ENCODE measurements at places on chromosomes 7 and 10. TPM values are rescaled to one million over a fixed set of nuclear protein-coding genes. Genes with fewer than 3 reads are reported as not detected.

- H3K4me3 ChIP-seq = no peak overlapping the region
- H3K36me3 ChIP-seq = no peaks in the 10 kb centered on the region
- H3K27ac ChIP-seq = no peak overlapping the region
- H3K27me3 ChIP-seq = peaks cover 17% of the 10 kb centered on the region
- H3K4me1 ChIP-seq = no peaks in the 10 kb centered on the region
Measured at GRCh38 chr7:35232994-35233393, 20.9 kb downstream of the TBX20 start.

DNA sequence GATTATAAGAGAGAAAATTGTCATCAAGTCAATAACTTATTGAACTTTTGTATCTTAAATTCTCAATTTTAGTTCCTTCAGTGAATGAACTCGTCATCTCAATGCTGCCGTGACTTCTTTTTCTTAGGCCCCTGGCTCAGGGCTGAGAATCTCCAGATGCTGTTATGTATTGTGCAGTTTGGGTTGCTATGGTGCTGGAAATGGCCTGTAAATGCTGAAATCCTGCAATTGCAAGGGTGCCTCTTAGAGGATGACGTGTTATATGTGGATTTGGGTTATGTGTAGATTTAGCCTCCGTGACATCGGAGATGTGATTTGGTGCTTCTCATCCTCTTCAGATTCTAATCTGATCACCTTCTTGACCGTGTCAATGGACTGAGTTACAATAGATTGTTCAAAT is 55.7 kb upstream of the ZRANB1 start:
- H3K4me3 ChIP-seq = no peak overlapping the region
- no peak overlapping the region for H3K27ac ChIP-seq
- H3K4me1 ChIP-seq = no peaks in the 10 kb centered on the region
- H3K36me3 ChIP-seq = no peaks in the 10 kb centered on the region
- no peaks in the 10 kb centered on the region for H3K27me3 ChIP-seq

Gene INMT
- not detected for total RNA-seq

Gene BMPER
- total RNA-seq = not detected

- no peaks in the 10 kb centered on the region for H3K27me3 ChIP-seq
- peaks cover 12% of the 10 kb centered on the region for H3K36me3 ChIP-seq
- DNase-seq = no peak
- no peak overlapping the region for H3K4me3 ChIP-seq
- peaks cover 27% of the 10 kb centered on the region for H3K4me1 ChIP-seq
Measured at GRCh38 chr7:157271991-157272324, 64.8 kb upstream of the DNAJB6 start.

Gene CYP2W1
- total RNA-seq = not detected

DNA sequence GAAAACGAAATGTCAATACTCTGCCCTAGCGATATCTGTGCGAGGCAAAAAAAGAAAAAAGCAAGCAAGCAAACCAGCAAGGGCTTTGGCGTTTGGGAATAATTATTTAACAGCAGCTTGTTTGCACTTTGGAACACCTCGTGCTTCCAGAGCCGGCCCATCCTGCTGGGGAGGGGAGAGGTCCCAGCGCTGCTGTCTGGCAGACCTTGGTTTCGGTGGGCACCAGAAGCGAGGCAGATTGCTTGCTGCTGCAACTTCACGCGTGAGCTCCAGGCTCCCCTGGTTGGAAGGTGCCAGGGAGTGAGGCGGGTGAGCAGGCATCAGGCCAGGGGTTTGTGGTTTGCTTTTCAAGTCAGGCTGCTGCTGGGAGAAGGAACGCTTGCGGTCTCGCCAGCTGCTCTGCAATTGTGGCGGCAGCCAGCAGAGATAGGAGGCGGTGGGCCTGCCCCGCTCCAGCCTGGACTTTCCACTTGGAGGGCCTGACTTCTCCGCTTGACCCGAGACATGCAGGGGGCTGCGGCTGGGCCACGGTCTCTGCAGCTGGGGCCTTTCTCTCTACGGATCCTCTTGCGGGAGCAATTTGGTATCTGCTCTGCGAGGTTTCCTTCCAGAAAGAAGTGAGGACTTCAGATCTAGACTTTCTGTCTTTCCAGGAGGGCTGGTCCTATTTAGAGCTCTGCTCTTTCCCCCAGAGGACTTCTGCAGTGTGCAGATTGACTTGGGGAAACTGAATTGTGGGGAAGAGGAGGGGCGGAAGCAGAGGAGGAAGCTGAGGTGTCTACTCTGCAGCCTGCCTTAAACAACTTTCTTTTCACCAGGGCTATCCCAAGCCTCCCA is 131.4 kb downstream of the PRPF18 start:
- H3K27me3 ChIP-seq = peaks cover 15% of the 10 kb centered on the region
- H3K27ac ChIP-seq = no peak overlapping the region

GRCh38 chr7:56079450-56080185 is 13.1 kb downstream of the PHKG1 start:
- no peaks in the 10 kb centered on the region for H3K27me3 ChIP-seq
- DNase-seq = no peak
- H3K4me1 ChIP-seq = peaks cover 5% of the 10 kb centered on the region
- no peak overlapping the region for H3K4me3 ChIP-seq
- no peak overlapping the region for H3K27ac ChIP-seq
- no peaks in the 10 kb centered on the region for H3K36me3 ChIP-seq

Gene UCMA
- not detected for total RNA-seq

Gene FKBP9
- total RNA-seq = 0.61 TPM

Gene ADGRA1
- total RNA-seq = not detected

- H3K36me3 ChIP-seq = no peaks in the 10 kb centered on the region
- H3K4me1 ChIP-seq = peaks cover 41% of the 10 kb centered on the region
- no peaks in the 10 kb centered on the region for H3K27me3 ChIP-seq
- peak overlapping the region; percentile 84 for H3K27ac ChIP-seq
- H3K4me3 ChIP-seq = peak overlapping the region; percentile 59
Measured at GRCh38 chr10:119686465-119687191, 35.4 kb downstream of the BAG3 start.

GRCh38 chr10:62147425-62147824 is 121.2 kb downstream of the RTKN2 start:
- H3K36me3 ChIP-seq = peaks cover 5% of the 10 kb centered on the region
- H3K27ac ChIP-seq = no peak overlapping the region
- no peak overlapping the region for H3K4me3 ChIP-seq
- no peaks in the 10 kb centered on the region for H3K27me3 ChIP-seq
- no peaks in the 10 kb centered on the region for H3K4me1 ChIP-seq

- no peak overlapping the region for H3K4me3 ChIP-seq
- peaks cover 10% of the 10 kb centered on the region for H3K27me3 ChIP-seq
- H3K4me1 ChIP-seq = peaks cover 5% of the 10 kb centered on the region
Measured at GRCh38 chr10:47021850-47022249, 110.6 kb downstream of the PTPN20 start.

DNA sequence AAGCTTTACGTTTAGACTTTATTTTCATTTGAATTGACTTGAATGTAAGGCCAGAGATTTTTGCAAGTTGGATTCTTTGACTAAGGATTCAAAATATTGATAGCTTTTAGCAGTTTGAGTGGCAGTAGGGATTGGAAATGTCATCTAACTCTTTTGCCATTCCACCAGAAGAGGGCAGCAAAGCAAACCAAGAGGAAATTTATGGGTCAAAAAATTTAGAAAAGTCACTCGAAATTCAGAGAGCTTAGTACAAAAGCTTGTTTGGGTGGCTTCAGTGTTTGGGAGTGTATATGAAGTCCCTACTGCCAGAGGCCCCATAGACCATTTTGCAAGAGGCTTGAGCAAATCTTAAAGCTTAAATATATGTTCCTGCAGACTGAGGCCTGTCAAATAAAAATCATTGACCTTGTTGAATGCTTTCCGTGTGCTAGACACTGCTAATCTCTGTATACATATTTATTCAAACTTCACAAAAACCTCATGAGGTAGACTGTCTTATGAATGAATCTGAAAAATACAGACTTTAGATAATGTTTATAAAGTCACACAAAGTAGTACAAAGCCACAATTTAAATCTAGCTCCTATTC is 44.6 kb upstream of the RSBN1L start:
- DNase-seq = no peak
- no peak overlapping the region for H3K27ac ChIP-seq
- H3K4me3 ChIP-seq = no peak overlapping the region
- no peaks in the 10 kb centered on the region for H3K36me3 ChIP-seq
- no peaks in the 10 kb centered on the region for H3K4me1 ChIP-seq

DNA sequence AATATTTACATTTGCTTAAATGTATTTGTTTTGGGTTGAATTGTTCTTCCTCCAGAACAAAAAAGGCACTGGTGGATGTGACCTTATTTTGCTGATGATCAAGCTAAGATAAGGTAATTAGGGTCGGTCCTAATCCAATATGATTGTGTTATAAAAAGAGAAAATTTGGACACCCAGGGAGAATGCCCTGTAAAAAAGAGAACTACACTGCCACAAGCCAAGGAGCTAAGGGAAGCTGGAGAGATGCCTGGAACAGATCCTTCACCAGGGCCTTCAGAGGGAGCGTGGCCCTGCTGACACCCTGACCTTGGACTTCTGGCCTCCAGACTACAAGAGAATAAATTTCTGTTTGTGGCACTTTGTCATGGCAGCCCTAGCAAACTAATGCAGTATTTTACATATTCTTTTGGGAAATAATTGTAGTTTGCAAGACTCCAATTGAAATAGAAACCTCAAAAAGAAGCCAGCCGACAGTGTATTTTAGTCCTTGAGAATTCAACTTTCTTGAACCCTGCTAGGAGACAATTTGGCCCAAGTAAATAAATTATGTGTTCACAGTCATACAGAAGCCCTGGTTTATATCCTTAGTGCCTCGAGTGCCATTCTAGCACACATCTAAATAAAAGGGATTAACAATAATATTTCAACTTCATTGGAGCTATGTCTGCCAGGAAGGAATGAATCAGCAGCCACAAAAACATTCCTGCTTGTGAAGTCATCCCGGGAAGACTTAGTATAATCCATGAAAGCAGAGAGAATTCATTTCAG is 164.6 kb downstream of the PKD1L1 start:
- H3K4me1 ChIP-seq = no peaks in the 10 kb centered on the region
- H3K27me3 ChIP-seq = peaks cover 7% of the 10 kb centered on the region
- DNase-seq = no peak
- H3K36me3 ChIP-seq = no peaks in the 10 kb centered on the region
- no peak overlapping the region for H3K27ac ChIP-seq

GRCh38 chr7:36708767-36709166 is 15.5 kb downstream of the AOAH start:
- peak overlapping the region; percentile 96 for H3K27ac ChIP-seq
- H3K36me3 ChIP-seq = peaks cover 87% of the 10 kb centered on the region
- DNase-seq = no peak
- H3K27me3 ChIP-seq = no peaks in the 10 kb centered on the region
- H3K4me1 ChIP-seq = peaks cover 90% of the 10 kb centered on the region
- H3K4me3 ChIP-seq = peak overlapping the region; percentile 94

GRCh38 chr10:104894681-104895080 is 253.6 kb downstream of the SORCS3 start:
- H3K4me3 ChIP-seq = no peak overlapping the region
- peaks cover 11% of the 10 kb centered on the region for H3K36me3 ChIP-seq
- H3K4me1 ChIP-seq = no peaks in the 10 kb centered on the region
- no peak for DNase-seq
- peaks cover 2% of the 10 kb centered on the region for H3K27me3 ChIP-seq

DNA sequence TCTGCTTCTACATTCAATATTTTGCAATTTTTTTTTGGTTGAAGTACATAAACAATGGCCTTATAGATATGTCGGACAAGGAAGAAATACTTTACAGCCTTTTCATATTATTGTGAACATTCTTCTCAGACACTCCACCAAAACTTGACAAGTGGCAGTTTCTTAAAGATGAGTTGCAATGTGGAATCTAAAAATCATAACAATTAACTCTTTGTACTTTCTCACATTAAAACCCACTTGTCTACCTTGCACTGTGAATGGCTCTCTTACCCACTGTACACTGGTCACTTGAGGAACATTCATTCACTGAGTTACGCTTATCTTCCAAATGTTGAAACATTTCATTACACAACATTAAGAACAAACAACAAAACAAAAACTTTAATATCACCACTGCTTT is 44.2 kb downstream of the ARHGAP12 start:
- H3K27me3 ChIP-seq = no peaks in the 10 kb centered on the region
- no peak overlapping the region for H3K27ac ChIP-seq
- DNase-seq = no peak
- no peak overlapping the region for H3K4me3 ChIP-seq
- no peaks in the 10 kb centered on the region for H3K36me3 ChIP-seq
- H3K4me1 ChIP-seq = peaks cover 10% of the 10 kb centered on the region

- no peak overlapping the region for H3K4me3 ChIP-seq
- no peak for DNase-seq
- H3K27ac ChIP-seq = no peak overlapping the region
- no peaks in the 10 kb centered on the region for H3K4me1 ChIP-seq
Measured at GRCh38 chr10:71611131-71611530, 108.4 kb downstream of the C10orf105 start.

Gene SFTPA1
- not detected for total RNA-seq

DNA sequence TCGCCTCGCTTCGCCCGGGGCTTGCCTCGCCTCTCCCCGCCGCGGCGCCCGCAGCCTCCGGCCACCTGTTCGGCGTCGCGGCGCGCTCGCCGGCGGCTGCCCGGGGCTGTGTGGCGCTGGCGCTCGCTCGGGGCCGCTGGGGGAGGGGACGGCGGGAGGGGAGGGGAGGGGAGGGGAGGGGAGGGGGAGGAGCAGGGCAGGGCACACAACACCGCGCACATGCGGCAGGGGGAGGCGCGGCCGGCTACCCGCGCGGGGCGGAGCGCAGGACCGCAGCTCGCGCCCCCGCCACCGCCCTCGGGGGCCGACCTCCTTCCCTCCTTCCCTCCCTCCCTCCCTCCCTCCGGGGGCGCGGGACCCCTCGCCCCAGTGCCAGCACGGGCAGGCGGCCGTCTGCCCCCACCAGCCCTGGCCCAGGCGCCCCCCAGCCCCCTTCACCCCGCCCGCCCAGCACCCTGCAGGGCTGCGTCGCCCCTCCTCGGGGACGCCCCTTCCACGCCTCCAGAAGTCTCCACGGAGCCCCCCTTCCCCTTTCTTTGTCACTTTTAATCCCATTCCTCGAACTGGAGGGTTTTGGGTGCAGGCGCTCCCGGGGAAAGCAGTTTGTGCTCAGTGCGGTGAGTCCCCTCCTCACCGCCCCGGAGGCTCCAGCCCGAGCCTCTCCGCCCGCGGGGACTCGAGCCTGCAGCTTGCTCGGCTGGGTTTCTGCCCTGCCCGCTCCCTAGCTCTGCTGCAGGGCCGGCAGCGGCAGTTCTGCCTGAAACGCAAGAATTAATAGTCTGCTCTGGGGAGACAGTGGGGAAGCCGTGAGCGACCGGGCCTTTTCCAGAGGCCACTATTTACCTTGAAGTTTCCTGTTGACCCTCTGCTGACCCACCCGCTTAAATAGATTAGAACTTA is at the start of gene PARD3:
TSS of gene PARD3 (minus strand) at position 112 of the 900 bp plus-strand sequence. CDS start 301 bp downstream, outside the sequence.
- H3K27ac ChIP-seq = no peak within 1 kb of the TSS
- peak within 1 kb of the TSS; percentile 47 for H3K4me3 ChIP-seq
- H3K4me1 ChIP-seq = peaks cover 4% of the 10 kb centered on the region
- peaks cover 47% of the 10 kb centered on the region for H3K27me3 ChIP-seq

Gene STEAP4
- not detected for total RNA-seq

Gene AGBL3
- total RNA-seq = 2.2 TPM

Gene MMD2
- not detected for total RNA-seq

GRCh38 chr10:54797636-54798321 is 3.3 kb downstream of the PCDH15 start:
- H3K4me1 ChIP-seq = no peaks in the 10 kb centered on the region
- DNase-seq = no peak
- H3K36me3 ChIP-seq = no peaks in the 10 kb centered on the region
